ENCODE measurements at places on chromosomes 12 and 14.
A peak's percentile ranks its signal among the peaks of the same experiment; 100 is the strongest.

- DNase-seq = no peak
Observed at GRCh38 chr12:97358361-97358760, 104.2 kb upstream of the RMST start.

- no peak for DNase-seq
Observed at GRCh38 chr12:50467439-50467838, 37.3 kb upstream of the DIP2B start.

- DNase-seq = no peak
Observed at GRCh38 chr12:131323879-131324278, 370.2 kb downstream of the ADGRD1 start.

GRCh38 chr14:26849514-26849913, 251.7 kb upstream of the NOVA1 start:
- DNase-seq = no peak

DNA sequence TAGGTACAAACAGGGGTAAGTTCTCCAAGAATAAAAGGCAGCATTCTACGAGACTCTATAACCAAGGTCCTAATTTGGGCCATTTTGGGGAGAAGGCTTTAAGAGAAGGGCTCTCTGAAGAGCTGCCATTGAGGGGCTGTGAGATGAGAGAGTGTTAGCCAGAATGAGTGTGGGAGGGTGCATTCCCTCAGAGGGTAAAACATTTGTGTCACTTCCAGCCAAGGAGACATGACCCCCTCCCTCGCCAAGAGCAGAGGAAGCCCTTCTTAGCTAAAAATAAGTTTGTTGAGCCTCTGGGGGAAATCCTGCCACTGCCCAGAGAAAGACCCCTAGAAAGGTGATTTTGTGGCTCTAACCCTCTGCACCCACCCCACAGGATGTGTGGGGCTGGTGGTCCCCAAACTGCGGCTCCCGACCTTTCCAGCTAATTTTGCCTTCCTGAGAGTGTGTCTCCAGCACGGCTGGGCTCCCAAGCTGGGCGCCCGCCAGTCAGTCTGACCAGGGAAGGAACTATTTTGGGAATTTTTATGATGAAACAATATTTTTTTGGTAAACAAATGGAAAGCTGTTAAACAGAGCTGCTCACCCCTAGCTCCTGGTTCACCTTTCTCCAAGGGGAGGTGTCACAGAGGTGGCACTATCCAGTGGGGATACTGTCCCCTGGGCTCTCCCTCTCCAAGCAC, 65.9 kb upstream of the JDP2 start:
- peak; percentile 24 for DNase-seq

- no peak for DNase-seq
Observed at GRCh38 chr14:58549105-58549757, 88.5 kb upstream of the DACT1 start.

- no peak for DNase-seq
Observed at GRCh38 chr12:55694188-55694515, 13.6 kb downstream of the ITGA7 start.

DNA sequence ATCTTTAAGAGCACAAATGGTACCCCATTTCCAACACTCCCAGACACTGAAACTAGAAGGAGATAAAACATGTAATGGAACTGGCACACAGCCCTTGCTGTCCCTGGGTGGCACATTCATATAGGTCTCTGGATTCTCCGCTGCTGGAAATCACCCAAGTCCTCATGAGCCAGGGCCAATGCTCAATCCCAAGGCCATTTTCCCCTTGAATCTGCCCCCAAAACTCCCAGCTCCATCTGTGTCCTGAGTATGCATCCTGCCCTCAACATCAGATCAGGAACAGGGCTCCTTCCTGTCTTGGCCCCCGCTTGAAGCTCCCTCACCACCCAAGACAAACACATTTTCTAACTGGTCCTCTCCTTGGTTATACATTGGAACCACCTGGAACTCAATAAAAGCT, 24.6 kb downstream of the KRT76 start:
- DNase-seq = no peak

GRCh38 chr12:107359382-107359781, 266.0 kb upstream of the CRY1 start:
- peak; percentile 73 for DNase-seq

- no peak for DNase-seq
Observed at GRCh38 chr12:62751810-62752155, 183.2 kb downstream of the PPM1H start.

GRCh38 chr12:78802593-78802992, 62.0 kb upstream of the SYT1 start:
- DNase-seq = peak; percentile 38

GRCh38 chr12:46530373-46531056, 157.9 kb upstream of the SLC38A2 start:
- DNase-seq = no peak

DNA sequence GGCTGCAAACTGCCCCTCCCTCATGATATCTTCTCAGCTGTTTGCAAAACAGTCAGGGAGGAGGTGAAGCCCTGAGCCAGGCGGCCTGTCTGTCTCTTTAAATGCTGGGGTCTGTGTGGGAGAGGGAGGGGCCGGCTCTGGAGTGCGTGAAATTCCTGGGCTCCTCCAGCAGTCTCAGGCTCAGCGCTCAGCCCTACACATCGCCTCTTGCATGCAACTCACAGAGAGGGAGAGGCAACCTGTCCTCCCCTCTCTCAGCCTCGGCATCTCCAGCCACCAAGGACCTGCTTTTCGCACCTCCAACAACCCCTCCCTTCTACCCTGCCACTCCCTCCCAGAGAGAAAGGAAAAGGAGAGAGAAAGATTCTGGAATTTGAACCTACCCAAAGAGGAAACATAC, at the start of gene NRXN3:
TSS of gene NRXN3 (plus strand) at position 171 of the 400 bp plus-strand sequence. CDS start 72,721 bp downstream, outside the sequence.
- DNase-seq = no peak

DNA sequence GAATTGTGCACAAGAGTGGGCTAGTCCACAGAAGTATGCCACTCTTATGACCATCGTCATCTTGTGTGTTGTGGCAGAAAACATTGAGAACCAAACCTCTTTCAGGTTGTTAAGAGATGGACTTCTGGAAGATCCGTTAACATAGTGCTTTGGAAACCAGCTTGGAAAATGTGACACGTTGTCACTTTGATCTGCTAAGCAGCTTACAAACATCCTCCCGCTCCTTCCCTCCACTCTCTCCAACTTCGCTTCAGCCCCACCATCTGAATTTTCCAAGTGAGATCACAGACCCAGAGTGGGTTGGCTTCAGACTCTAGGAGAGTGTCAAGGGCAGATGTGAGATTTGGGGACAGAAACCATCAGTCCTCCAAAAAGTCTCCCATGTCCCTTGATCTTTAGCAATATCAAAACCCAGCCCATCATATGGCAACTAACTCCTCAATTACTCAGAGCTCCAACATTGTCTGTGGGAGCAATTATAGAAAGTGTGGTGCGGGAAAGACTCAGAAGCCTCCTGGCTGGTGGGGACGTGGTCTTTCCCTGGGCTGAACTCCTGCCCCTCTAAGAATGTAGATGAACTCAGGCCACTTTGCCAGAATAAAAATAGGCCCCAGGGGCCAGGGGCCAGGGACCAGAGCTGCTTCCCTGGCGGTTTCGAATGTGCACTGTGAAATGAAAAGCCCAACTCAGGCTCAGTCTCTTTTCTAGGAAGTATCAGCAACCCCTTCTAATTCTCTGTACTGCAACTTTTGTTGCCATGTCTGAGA, 129.5 kb downstream of the SLC38A6 start:
- DNase-seq = peak; percentile 72

DNA sequence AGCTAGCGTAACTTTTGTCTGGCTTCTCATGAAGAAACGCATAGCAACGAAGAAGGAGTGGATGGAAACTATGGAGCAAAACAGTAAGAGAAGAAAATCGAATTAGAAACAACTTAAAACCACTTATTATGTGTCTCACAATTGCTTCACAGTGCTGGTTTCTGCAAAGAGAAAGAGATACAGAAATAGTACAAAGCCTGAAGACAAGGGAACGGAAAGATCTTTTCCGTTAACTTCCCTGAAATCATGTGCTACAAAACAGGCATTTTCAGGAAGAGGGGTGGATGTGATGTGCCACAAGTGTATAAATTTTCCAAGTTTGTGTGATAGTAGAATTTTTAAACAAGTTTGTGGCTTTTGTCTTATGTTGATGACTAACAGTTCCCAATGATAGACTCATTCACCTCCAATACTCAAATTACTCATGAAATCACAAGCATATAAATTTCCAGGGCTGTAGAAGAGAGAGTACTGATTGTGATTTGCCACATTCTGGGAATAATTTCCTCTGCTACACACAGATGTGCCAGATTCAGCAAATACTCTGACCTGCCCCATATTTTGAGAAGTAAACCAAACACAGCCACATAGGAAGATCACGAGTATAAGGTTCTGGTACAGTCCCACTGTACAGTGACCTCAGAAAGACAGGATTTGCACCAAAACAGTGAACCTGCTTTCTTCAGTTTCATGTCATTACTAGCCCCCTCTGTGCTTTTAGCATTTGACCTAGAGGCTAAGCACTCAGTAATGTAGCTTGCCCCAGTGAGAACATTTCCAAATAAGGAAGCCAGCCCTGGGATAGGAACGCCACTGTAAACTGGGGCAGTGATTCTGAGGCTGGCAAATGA, 41.4 kb upstream of the PPFIA2 start:
- DNase-seq = no peak

- DNase-seq = no peak
Observed at GRCh38 chr12:129887101-129887500, 16.7 kb downstream of the TMEM132D start.

GRCh38 chr14:100142073-100143040, 17.1 kb downstream of the DEGS2 start:
- DNase-seq = no peak

DNA sequence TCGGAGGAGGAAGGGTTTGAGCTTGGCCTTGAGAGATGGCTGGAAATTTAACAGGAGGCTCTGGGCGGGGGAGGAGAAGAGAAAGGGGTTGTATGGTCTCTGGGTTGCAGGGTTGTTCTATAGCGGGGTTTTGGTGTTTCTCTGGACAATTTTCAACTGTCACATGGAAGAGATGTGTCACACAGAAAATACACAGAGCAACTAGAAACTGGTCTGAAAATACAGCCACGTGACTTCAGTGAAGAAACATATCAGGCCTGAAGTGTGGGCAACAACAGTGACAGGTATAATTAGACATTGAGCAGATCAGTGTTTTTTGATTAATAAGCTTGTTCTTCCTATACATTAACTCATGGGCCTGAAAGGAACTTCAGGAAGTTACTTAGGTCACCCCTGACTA, 205.3 kb upstream of the HMGA2 start:
- no peak for DNase-seq

GRCh38 chr12:66119870-66120241, 10.7 kb downstream of the LLPH start:
- DNase-seq = no peak

- peak; percentile 69 for DNase-seq
Observed at GRCh38 chr12:87801860-87802720, 227.1 kb downstream of the C12orf50 start.

DNA sequence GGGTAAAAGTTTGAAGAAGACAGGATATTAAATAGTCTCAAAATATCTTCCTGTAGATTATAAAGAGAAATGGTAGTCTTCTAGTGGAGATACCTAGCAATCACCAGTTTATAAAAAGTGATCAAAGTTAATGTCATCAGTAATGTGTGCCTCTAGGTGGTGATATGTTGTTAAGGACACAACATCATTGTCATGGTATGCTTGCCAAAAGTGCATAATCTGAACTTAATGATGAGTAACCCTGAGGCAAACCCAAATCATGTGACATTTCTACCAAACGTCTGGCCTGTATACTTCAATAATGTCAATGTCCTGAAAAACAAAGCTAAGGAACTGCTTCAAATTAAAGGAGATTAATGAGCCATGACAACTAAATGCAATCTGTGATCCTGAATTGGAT, 214.7 kb downstream of the PHLDA1 start:
- peak; percentile 33 for DNase-seq

DNA sequence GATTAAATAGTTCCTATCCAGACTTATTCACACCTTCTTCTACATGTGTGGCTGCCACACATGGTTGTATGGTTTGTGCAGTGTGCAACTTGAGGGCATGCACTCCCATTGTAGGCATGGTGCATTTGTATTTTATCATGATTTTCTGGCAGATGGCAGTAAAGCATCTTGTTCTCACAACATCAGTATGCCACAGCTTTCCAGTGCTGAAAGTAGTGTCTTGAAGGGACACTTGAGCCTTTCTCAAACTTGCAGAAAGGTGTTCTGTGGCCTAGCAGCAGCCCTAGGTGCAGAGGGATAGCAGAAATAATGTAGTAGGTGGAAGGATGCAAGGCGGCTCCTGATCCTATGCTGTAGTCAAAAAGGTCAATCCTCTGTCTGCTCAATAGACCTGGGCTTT, 72.9 kb downstream of the LMNTD1 start:
- DNase-seq = no peak

GRCh38 chr12:67468549-67469245, 179.8 kb upstream of the DYRK2 start:
- no peak for DNase-seq

DNA sequence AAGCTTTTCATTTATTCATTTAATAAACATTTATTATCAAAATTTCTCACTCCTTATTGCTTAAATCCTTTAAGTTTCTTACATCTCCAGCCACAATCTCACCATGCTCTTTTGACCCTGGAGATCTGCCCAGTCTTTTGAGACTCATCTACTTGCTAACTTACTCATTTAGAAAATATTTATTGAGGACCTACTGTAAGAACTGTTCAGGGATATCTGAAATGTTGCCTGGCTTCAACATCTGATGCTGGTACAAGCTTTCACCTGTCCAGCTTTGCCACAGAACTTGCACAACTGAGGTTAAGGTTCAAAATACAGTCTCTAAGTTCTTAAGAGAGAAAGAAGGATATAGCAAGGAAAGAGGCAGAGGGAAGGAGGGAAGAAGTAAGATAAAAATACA, 17.5 kb upstream of the GXYLT1 start:
- peak; percentile 12 for DNase-seq

DNA sequence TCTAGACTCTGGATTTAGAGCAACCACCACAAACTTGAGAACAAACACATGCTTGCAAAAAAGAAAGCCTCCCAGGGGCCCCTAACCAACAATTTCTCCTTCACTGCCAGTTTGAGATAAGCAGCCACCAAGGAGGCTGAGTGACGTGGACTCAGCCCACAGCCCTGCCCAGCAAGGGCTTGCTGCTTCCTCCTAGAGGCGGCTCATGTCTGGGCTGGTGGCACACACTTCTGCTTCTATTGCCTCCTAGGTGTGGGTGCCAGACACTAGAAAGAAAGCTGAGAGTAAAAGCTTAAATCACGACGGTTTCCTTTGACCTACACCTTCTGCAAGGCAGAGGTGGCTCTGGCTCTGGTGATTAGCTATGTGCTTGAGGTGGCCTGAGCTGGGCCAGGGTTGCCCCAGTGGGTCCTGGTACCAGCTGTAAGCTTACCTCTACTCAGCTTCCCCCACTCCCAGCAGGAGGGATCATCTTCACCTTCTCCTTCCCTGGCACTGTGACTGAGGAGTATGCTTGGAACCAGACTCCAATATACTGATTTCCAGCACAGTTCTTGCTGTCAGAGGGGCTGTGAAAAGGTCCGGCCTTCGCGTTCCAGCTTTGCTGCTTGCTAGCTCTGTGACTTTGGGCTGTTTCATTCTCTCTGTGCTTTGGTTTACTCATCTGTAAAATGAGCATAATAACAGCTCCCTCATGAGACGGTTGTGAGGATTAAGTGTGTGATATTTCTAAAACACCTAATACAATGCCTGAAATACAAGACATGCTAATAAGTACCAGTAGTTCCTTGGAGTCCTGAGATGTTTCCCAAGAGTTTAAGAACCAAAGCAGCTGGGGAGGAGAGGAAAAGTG, 89.7 kb upstream of the PARP11 start:
- DNase-seq = no peak

Data from myocyte (in vitro differentiated cells).